Stimulated activated CD8-positive, alpha-beta memory T cell treated with anti-CD3 and anti-CD28 coated beads, Interleukin-12 subunit alpha, Interleukin-12 subunit beta, amount 100 ng/mL, for 1 hour (primary cell): ENCODE measurements at places on chromosomes 3 and 15.
A peak's percentile ranks its signal among the peaks of the same experiment; 100 is the strongest.

DNA sequence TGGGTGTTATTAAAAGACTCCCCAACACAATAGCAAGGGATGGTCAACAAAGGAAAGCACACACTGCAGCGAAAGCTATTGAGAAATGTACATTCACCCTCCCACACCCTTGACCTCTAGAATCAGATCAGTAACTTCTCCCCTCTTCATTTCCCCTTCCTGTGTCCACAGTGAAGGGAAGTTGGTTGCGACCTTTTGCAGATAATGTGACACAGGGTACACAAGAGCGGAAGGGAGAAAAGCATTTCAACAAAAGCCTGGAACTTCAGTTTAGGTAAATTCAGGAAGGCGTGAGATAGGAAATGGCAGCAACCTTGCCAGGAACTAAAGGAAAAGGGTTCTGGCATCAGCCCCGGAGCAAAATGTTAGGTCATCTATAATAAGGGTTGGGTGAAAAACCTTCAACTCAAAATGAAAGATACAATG lies 899.8 kb downstream of the MCTP2 start:
- no peak for DNase-seq

DNA sequence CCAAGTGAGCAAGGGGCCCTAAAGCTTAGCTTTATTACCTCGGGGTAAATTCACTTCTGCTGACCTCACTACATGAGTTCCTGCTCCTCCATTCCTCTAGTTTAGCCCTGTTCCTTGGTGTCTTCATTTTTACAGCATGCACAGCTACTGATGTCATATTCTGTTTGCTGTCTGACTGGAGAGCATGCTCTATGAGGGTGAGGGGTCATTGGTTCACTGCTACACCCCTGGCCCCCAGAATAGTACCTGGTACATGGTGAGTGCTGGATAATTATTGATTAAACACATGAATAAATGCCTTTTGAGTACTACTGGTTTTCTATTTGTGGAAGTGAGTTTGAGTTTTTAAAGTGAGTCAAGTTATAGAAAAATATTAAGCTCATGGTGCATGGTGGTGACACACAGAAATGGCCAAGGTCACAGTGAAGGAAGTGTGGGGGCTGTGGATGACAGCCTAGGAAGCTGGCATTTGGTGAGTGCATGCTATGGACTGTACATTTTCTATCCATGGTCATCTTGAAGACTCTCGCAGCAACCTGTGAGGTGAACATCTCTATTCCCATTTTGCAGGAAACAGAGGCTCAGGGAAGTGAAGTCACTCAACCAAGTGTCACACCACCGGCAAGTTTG lies 34.0 kb downstream of the RPLP1 start:
- DNase-seq: no peak

DNA sequence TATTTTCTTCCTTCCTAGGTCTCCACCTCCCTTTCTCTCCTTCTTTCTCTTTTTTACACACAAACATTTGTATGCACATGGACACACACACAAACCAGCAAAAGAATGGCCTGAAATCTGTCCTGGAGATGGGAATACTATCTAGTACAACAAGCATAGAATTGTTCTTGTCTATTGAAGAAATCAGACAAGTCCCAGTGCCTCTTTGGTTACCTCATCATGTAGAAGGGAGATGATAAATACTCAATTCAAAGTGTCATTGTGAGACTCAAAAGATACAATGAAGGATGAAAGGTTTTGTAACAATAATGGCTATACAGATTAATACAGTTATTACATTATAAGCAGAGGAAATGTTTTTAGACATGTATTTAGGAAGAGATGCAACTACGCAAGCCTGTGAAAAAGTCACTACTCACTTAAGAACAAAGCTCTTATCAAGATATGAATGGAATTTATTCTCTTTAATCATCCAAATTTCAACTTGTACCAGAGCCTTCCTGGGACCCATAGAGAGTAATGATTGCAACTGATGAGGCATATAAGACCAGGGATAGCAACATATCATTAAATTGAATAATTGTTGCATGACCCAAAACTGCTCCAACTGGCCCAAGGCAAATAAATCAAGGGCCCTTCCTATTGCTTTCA lies 43.2 kb downstream of the P3H2 start:
- DNase-seq: no peak

GRCh38 chr15:29223640-29224039 lies 46.0 kb downstream of the NSMCE3 start:
- no peak for DNase-seq

DNA sequence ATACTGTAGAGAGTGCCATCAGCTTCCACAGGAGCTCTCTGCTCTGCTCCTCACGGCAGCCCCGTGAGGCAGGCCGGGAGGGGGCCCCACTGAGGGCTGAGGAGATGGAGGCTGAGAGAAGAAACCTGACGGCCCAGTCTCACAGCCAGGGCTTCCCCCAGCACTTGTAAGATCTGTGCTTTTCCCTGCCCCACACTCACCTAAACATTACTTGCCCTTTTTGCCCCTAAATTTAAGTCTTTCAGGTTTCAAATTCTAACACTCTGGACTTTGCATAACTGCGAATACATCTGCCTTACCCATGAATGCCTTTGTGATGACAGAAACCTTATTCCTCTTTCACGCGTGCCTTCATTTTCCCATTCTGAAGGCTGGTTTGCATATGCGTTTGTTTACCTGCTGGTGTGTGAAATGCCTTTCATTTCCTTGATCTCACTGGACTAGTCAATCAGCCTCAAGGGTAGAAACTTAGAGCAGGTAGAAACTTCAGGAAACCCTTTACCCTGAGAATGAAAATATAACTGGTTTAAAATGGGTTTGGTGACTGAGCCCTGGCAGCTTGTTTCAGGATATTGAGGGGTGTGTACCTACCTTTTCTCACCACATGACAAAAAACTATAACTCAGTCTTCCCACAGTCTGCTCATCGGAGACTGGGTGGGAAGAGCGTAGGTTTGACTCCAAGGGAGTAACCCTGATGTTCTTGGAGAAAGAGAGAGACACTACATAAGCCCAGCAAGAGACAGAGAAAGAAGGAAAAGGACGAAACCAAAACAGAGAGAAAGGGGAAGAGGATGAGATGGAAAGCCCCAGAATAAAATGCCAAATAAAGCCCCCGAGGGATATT lies 20.1 kb downstream of the SLC12A8 start:
- DNase-seq: no peak

GRCh38 chr3:19124752-19125151 lies 23.6 kb upstream of the KCNH8 start:
- no peak for DNase-seq

- DNase-seq: no peak
Measured at GRCh38 chr15:59290295-59291212, 82.1 kb downstream of the MYO1E start.

- no peak for DNase-seq
Measured at GRCh38 chr3:104909721-104910120, 457.0 kb upstream of the ALCAM start.

GRCh38 chr3:12138044-12138443 lies 20.7 kb downstream of the TIMP4 start:
- no peak for DNase-seq

GRCh38 chr15:62390791-62391640 lies 225.9 kb upstream of the C2CD4B start:
- no peak for DNase-seq

DNA sequence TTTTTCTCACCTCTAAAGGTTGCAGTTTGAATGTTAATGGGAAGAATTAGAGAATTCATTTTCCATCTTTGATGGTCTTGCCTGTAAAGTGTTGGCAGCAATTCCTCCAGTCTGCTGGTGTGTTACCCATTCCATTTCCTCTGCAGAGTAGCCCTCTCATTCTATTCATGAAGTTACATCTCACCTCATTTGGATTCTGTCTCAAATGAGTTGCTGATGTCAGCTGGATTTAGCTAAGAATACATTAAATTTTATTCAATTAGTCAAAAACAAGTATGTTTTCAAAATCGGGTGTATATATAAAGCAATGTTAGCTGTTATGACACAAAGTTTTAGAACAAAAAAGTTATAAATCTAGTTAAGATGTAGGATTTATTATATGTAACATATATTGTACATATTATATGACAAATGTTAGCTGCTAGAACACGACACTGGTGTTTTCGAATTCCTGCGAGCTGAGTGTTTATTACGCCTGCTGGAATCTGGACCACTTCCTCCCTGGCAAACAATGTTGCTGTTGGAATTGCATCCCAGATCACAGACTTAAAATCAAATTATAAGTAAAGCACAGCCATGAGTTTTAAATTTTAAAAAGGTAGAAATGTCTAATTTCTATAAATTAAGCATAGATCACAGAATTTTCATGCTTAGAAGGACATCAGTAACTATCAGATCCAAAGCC lies 516.2 kb downstream of the OCA2 start:
- no peak for DNase-seq

GRCh38 chr15:58962662-58963565 lies 24.5 kb upstream of the RNF111 start:
- no peak for DNase-seq

- no peak for DNase-seq
Measured at GRCh38 chr3:64174328-64174727, 50.9 kb downstream of the PRICKLE2 start.

- no peak for DNase-seq
Measured at GRCh38 chr3:87009271-87009670, 18.3 kb upstream of the VGLL3 start.

DNA sequence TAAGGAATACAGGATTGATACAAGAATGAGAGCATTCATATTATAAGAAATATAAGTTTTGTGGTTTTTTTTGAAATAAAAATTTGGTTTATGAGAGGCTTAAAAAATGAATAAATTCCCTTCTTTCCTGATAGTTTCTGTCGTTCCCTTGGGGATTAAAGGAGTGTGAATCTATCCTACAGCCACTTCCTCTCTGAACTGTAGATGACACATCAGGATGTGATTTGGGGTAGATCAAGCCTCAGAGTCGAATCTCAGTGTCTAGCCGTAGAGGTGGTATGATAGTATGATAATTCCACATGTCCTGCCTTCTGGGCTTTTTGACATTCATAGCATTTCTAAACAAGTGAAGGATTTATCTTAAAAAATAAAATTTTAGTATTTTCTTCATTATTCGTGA lies 343.1 kb downstream of the LPP start:
- no peak for DNase-seq

DNA sequence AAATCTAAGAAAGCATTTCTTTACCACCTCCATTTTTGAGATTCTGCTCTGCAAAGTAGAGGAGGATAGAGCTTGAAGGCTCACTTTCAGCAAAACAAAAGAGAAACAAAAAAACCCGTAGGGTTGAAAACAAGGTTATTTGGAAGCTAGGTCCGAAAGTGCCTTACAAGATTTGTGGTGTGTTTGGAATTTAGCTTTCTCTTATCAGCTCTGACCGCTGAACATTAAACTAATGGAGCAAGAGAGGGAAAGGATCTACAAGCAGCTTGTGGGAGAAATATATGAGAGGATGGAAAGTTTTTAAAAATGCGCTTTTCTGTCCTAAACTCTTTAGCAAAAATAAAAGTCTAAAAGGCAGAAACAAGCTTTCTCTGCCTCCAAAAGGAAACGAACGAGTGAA lies 545.5 kb downstream of the NTRK3 start:
- no peak for DNase-seq

DNA sequence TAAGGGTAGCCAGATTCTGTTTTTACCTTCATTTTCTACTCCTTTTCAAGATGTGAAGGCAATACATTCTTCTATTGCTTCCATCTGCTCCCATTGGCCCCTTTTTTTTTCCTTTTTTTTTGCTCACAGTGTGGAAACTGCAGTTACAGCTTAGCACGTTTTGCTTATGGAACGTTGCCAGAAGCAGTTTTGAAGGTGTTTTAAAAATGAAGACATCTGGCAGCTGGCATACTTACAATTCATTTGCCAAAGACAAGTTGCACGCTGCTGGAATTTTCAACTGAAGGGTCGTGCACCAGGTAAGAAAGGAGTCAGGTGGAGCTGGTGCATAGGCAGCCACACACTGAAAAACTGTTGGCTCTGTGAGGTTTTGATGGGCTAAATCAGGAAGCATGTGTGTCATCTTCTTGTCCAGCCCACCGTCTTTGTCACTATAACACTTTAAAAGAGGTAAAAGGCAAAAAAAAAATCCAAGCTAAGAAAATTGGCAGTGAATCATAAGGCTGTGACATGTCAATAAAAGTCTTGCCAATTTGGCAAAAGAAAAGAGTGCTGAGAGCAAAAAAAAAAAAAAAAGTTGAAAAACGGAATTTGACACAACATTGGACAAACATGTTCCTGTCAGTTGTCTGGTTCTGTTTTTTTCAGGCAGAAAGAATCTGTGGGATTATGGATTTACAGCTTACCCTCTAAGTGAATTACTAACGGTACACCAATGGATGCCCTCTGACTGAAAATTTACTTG lies 225.4 kb upstream of the SOX2 start:
- DNase-seq: no peak

- no peak for DNase-seq
Measured at GRCh38 chr3:175521406-175521805, 662.3 kb downstream of the NAALADL2 start.

DNA sequence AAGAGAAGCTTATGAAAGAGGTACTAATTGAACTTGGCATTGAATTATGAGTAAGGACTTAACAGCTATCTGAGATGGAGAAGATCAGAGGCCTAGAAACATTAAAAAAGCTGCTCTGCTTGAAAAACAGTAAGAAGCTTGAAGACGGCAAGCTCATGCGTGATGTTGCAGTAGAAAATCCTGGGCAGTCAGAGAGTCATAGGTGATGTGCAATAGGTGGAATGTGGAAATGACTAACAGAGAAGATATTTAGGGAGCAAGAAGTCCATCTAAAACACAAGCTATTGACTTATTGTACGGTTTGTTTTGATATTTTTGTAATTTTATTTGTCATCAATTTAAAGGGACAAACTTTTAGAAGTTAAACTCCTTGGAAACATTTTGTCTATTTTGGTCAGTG lies 1101.4 kb downstream of the ROBO2 start:
- DNase-seq: no peak

DNA sequence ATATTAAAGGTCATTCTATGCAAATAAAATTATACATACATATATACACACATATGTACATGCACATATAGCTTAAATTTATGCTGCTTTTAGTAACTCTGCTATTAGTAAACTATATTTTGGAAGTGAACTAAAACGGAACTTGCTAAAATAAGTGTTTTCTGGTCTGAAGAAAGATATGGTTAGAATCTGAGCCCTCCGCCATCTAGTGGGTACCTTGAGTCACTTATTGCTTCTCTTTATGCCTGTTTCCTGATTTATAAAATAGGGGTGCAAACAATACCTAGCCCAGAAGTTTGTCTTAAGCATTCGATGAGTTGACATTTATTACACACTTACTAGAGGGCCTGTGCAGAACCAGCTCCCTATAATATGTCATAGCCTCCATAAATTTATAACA lies 255.7 kb downstream of the CNTN6 start:
- DNase-seq: no peak

GRCh38 chr3:124834723-124835718 lies 52.1 kb downstream of the ITGB5 start:
- peak; percentile 30 for DNase-seq
